Kidney (tissue), 22 donors: ENCODE measurements at places on chromosomes 5 and 9. TPM values are rescaled to one million over a fixed set of nuclear protein-coding genes. Genes with fewer than 3 reads are reported as not detected.

Gene GHR
- polyA plus RNA-seq, result 6.5 TPM

GRCh38 chr5:160280384-160281095 is 31.8 kb downstream of the CCNJL start:
- DNase-seq, result no peak

DNA sequence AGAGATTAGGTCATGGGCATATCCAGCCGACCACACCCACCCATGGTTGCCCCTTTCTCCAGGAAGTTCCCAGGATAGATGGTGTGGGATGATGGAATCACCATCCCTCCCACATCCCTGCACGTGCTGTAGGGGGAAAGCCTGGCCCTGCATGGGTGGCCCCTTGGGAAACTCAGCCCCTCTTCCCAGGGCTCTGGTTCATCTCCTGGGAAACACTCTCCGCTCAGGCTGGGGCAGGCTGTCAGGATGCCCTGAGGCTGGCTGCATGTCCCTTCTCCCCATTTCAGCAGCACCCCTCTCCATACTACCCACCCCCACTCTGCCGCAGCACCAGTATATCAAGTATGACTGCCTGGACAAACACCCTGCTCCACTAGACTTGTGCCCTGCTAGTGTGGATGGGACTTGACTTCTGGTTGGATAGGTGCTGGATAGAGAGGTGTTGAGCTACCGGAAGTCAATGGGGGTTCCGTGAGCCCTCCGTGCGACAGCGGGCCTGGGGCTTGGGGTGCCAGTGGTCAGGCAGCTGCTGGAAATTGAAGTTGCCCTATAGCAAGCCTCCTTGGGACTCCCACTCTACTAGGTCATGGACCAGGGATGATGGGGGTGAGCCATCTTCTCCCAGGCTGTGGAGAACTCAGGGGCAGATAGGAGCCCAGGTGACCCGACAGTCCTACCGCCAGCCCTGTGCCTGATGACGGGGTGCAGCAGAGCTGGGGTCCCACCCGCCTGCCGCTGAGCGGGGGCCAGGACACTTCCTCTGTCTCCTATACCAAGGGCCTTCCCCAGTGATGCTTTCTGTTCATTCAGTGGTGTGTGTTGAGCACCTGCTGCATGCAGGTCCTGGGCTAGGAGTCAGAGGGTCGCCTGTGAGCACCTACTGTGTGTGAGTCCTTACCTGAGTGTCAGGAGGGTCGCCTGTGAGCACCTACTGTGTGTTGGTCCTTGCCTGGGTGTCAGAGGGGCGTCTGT is 69.4 kb upstream of the COL5A1 start:
- no peak for DNase-seq

DNA sequence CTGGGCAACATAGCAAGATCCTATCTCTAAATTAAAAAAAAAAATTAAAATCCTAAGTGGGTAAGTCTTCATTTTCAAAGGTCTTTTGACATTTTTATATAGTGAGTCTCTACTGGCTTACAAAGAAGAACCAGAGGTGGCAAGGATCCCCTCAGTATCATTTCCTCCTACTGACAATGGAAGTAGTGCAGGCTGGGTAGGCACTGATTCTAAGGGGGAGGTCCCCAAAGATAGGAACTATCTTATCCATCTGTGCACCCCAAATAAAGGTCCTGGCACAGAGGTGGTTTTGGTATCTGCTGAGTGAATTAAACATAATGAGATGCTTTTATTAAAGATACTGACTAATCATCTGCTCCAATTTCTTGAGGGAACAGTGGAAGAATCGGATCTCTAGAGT is 4.2 kb downstream of the FAM193B start:
- DNase-seq, result no peak

Gene SURF1
- 165 TPM for polyA plus RNA-seq

GRCh38 chr9:70654144-70654543 is 239.7 kb upstream of the KLF9 start:
- DNase-seq, result no peak

Gene TAF11L9
- polyA plus RNA-seq, result not detected

DNA sequence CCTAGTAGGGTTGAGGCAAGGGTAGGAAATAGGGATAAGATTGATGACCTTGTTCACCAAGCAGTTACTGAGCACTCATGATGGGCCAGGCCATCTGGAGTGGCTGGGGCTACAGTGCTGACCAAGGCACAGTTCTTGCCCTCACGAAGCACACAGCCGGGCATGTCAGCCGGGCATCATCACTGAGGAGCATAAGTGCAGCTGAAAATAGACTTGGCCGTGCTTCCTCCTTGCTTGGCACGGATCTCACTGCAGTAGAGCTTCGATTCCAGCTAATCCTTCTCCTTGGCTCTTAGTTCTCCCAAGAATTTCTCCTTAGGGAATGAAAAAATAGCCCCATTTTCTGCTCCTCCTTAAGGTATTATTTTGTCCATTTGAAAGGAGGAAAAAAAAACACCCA is 116.6 kb downstream of the NMUR2 start:
- peak; percentile 63 for DNase-seq

- no peak for DNase-seq
Measured at GRCh38 chr5:93510626-93511380, 70.2 kb downstream of the NR2F1-AS1 start.

- DNase-seq, result peak; percentile 82
Measured at GRCh38 chr9:126985870-126986498, 71.4 kb downstream of the RALGPS1 start.

Gene EIF4E1B
- polyA plus RNA-seq, result not detected

- no peak for DNase-seq
Measured at GRCh38 chr5:93327605-93328004, 253.4 kb downstream of the NR2F1-AS1 start.

DNA sequence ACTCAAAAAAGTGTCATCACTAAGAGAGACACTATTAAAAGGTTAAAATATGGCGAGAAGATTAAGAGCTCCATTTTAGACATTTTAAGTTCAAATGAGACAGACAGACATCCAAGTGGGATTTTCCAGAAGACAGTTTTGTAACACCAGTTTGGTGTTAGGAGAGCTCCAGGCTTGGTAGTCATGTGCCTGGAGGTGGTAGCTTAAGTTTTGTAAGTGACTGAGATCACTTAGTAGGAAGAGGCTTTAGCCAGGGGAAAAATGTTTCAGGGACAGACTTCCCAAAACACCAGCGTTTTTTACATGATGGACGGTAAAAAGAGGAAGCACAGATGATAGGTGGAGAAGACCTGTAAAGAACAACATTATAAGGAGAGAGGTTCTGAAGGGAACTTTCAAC is 150.3 kb downstream of the GIN1 start:
- DNase-seq, result no peak

DNA sequence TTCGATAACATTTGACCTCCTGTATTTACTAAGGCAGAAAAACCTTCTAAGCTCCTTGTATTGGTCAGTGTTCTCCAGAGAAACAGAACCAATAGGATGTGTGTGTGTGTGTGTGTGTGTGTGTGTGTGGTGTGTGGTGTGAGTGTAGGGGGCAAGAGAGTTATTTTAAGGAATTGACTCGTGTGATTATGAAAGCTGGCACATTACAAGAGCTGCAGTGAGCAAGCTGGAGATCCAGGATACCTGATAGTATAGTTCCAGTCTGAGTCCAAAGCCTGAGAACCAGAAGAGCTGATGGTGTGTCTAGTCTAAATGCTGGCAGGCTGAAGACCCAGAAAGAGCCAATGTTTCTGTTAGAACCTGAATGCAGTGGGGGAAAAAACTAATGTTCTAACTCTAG is 21.2 kb upstream of the PIK3R1 start:
- DNase-seq, result no peak

Gene PHF24
- 0.09 TPM for polyA plus RNA-seq

Gene TLE1
- 10.8 TPM for polyA plus RNA-seq
